Left cardiac atrium (tissue), 4 donors: ENCODE measurements at places on chromosomes 12 and 14. TPM values are rescaled to one million over a fixed set of nuclear protein-coding genes. Genes with fewer than 3 reads are reported as not detected.

DNA sequence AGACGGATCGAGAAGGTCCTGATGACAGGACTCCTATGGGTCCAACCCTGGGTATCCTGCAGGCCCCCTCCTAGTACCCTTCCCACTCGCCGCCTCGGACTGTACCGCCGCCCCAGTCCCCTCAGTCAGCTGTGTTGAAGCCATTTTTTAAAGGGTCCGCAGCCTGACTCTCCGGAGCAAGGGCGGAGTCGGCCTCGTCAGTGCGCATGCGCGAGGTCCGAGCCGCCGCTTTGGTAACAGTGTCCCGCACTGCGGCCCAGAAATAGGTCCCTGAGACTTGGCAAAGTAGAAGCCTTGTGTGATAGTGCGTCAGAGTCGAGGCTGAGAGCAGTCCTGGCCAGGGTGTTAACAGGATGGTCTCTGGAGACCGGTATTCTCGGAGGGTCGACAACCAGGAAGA is 769.0 kb upstream of the ALG10B start:
- no peak for DNase-seq

GRCh38 chr12:86914721-86915120 is 658.5 kb upstream of the MGAT4C start:
- DNase-seq, result no peak

DNA sequence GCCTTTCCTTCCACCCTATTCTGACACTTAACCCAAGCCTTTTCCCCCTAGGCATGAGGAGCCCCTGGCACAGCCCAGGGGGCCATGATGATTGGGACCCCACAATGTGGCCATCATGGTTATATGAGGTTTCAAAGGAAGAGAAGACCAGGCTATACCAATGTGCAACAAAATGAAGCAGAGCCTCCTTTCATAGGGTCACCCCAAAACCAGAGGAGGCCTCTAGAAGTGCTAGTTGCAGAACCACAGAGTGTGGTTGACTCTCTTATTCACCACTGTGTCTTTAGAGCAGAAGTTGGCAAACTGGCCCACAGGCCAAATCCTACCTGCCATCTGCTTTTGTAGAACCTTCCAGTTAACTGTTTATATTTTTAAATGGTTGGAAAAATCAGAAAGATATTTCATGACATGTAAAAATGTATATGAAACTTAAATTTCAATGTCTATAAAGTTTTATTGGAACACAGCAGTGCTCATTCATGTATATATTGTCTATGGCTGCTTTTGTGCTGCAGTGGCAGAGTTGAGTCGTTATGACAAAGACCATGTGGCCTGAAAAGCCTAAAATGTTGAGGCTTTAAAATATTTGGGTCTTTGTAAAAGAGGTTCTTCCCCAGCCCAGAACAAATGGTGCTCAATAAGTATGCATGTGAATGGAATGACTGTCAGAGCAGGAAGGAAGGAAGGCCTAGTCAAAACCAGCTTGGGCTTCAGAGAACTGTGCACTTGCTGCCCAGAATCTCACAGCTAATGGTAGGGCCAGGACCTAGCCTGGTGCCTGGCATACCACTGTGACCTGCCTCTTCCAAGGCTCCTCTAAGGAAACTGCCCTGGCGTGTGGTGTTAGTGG is 49.2 kb downstream of the SUSD6 start:
- DNase-seq, result no peak

Gene GPRC5A
- total RNA-seq, result 5.6 TPM

Gene C14orf132
- total RNA-seq, result 2.7 TPM

Gene EAPP
- 15.9 TPM for total RNA-seq

Gene SIX6
- total RNA-seq, result not detected
